ENCODE measurements at places on chromosomes 4 and X.

DNA sequence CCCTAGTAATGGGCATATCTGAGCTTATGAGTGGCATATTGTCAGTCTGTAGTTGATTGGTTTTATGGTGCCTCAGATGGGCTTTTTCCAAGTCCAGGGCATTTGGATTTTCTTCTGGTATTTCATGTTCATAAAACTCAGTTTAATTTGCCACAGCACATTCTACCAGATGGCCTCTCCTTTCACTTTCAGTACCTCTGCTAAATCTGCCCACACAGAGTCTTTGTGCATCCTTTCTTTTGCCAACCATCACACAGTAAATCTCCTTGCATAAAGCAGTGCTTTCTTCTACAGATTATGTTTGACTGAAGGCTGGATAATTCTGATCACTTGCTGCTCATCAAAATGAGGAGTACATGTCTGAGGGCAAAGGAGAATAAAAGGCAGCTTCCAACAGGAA is 98.2 kb downstream of the HS6ST2 start:
- no peak for DNase-seq

DNA sequence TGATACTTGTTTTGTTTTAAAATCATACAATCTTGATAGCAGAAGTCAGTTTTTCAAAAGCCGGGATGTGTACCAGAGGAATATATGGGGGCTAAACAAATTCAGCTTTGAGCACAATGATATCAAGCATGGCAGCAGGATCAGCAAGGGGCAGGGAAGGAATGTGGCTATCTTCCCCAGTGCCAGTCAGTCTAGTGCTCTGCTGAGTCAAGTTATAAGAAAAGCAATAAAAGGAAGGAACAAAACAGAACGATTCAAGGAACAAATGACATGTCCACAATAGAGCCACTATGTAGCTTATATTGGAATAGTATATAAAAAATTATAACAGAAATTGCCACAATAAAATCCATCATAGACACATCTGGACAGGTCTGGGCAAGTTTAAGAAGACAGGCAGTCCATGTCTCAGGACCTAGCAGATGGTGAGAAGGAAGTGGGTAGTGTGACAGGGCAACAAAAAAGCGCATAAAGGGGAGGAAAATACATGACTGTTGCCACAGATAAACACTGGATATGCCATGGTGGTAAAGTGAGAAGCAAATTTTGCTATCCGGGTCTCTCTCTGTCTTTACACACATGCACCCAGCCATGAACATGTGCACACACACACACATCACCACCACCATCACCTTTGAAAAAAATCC is 518.2 kb upstream of the HTR2C start:
- no peak for DNase-seq

DNA sequence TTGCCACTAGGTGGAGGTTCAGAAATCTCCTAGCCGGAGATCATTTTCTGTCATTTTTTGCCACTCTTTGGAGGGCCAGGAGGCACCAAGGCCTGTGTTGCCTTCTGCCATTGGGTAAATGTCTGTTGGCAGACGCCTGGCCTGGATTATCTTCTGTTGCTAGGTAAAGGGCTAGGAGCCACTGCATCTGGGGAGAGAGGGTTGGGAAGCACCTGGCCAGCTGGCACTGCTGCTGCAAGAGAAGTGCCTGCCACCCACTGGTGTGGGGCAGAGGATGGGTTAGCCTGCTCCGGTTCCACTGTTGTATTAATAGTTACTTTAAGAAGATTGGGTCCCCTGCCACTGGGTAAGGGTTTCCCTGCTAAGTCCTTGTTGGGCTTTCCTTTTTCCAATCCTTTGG is 58.1 kb downstream of the AWAT2 start:
- no peak for DNase-seq

- peak; percentile 99 for DNase-seq
These were observed 435.8 kb downstream of the SPRY1 start for GRCh38 chr4:123832173-123833026.

GRCh38 chrX:109830157-109830703 is 97.2 kb upstream of the ACSL4 start:
- no peak for DNase-seq

DNA sequence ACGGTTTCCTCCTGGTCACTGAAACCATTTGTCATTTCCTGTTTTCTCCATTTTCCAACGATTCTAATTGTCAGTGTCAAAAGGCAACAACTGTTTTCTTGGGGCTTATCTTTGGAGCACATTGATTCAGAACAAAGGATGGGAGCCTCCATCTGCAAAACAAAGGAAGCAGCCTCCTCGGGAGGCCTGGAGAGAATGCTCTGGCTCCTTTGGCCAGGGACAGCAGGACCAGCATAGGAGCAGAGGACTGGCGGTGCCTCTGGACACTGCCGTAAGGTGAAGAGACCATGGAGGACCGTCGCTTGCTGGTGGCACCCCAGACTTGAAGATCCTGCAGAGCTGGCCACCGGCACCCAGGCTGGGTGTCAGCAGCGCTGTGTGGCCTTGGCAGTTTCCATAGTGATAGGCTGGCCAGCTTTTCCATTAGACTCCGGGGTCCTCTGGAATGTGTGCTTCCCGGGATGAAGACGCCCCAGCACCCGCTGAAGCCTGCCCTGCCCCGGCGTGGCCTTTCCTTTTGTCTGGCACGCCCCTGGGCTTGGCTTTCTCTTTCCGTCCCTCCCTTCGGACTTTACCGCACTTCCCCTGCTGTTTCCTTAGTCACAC is 61.1 kb upstream of the MTM1 start:
- DNase-seq = no peak

GRCh38 chr4:32396507-32397070 is 1676.4 kb downstream of the PCDH7 start:
- no peak for DNase-seq

DNA sequence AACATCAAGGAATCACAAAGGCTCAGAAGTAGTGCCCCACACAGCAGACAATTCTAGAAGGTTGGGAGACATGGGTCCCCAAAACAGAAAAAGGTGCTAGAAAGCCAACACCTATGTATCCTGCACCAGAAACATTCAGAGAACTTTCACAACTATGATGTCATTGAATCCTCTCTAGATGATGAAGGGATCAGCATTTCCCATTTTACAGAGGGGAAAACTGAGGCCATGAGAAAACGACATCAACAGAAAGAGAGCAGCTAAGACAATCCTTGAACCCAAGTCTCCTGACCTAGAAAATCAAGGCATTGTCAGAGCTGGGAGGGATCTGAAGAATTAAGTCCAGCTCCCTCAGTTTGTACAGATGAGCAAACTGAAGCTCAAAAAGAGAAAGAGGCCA is 3.3 kb downstream of the KCND1 start:
- no peak for DNase-seq

DNA sequence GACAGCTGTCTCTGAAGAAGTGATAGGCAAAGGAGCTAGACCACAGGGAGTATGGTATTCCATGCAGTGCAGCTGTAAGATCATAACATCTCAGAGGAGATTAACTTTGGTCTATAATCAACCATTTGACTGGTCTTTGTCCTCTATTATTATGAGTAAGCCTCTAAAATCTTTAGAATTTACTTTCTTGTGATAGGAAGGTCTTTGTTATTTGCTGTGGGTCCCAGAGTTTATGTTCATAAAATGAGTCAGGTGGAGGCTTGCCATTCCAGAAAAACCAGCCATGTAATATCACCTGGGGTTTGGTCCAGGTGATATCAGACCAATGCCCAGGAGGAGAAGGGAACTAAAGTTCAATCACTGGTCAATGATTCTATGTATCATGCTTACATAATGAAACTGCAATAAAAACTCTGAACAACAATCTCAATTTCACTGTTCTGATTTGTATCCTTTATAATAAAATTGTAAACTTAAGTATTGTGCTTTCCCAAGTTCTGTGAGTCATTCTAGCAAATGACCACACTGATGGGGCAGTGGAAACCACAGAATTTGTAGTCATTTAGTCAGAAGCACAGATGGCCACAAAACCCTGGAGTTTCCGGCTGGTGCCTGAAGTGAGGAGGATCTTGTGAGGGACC is 239.6 kb upstream of the TRAM1L1 start:
- DNase-seq = peak; percentile 31

DNA sequence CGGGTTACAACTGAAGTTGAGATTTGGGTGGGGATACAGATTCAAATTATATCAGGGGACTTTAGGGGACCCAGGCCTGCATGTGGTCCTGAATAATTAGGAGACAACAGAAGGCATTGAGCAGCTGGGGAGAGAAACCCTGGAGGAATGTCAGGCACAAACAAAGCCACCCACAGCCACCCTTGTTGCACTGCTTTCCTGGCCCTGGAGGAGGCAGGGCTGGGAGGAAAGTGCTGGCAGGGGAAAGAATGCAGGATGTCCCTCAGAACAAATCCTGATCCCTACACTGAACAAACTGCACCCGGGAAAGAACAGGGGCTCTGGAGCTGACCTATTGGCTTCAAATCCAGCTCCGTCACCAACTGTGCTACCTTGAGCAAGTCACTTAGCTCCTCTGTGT is 214.1 kb upstream of the ATP6AP2 start:
- no peak for DNase-seq

DNA sequence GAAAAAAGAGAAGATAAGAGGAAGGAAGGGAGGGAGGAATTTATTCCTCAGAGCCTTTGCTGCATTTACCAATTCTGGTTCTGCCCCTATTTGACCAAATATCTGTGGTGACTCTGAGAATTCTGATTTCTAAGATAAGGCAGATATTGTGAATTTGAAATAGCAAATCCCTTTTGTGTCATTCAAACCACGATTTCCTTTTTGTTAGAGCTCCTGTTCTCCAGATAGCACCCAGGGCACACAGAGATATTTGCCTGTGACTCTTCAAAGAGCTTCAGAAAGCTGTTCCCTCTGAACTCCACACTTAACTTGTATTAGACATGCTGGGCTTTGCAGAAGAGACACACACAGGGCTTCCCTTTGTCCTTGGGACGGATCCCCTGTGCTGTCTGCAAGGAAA is 272.2 kb downstream of the DHRSX start:
- DNase-seq = no peak

GRCh38 chrX:79369871-79370270 is 2.7 kb upstream of the ITM2A start:
- DNase-seq = no peak

- DNase-seq = no peak
These were observed 6.8 kb upstream of the FABP2 start for GRCh38 chr4:119328695-119329094.

DNA sequence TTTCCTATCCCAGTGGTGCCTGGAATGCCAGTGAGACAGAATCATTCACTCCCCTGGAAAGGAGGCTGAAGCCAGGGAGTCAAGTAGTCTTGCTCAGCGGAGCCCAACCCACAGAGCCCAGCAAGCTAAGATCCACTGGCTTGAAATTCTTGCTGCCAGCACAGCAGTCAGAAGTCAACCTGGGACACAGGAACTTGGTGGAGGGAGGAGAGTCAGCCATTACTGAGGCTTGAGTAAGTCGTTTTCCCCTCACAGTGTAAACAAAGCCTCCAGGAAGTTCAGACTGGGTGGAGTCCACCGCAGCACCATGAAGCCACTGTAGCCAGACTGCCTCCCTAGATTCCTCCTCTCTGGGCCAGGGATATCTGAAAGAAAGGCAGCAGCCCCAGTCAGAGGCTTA is 283.2 kb upstream of the CPEB2 start:
- no peak for DNase-seq

DNA sequence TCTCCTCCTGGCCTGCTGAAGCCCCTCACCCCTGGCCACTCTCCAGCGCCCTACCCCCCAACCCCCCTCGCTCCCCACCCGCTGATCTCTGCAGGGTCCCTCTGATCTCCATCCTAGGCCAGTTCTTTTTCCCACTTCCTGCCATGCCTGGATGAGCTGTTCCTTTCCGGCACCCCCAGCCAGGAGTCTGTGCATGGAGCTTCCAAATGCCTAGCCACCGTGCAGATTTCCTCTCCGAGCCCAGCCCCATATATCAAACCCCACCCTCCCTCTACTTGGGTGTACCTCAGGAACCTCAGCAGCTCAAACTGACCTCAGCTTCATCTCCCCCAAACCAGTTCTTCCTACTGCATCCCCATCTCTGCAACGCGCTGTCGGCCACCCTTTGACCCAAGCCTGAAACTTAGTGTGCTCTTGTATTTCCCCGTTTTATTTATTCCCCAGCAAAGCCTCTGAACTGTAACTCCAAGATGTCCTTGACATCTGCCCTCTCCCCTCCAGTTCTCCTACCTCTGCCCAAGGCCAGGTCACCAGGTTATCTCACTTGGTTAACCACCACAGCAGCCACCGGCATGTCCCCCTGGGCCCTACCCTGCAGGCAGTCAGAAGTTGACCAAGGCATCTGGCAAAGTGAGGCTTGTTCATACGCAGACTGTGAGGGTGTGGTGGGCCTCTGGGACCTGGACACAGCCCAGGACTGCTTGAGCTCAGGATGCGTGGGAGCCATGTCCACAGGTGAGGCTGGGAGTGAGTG is 194.9 kb upstream of the PSAPL1 start:
- DNase-seq = no peak

DNA sequence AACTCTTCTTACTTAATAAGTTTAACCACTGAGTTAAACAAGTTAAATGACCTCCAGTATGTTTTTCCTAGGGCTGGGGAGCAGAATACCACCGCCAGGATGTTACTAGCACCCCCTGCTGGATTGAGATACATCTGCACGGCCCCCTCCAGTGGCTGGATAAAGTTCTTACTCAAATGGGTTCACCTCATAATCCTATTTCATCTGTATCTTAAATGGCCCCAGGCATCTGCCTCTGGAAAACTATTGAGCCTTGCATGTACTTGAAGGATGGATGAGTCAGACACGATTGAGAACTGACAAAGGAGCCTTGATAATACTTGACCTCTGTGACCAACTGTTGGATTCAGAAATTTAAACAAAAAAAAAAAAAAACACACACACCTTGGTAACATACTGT is 61.5 kb upstream of the MMAA start:
- peak; percentile 37 for DNase-seq

GRCh38 chr4:73853718-73854473 is 800 bp downstream of the PF4V1 start:
- DNase-seq = no peak

- no peak for DNase-seq
These were observed 1973.6 kb upstream of the AGA start for GRCh38 chr4:179415847-179416223.

DNA sequence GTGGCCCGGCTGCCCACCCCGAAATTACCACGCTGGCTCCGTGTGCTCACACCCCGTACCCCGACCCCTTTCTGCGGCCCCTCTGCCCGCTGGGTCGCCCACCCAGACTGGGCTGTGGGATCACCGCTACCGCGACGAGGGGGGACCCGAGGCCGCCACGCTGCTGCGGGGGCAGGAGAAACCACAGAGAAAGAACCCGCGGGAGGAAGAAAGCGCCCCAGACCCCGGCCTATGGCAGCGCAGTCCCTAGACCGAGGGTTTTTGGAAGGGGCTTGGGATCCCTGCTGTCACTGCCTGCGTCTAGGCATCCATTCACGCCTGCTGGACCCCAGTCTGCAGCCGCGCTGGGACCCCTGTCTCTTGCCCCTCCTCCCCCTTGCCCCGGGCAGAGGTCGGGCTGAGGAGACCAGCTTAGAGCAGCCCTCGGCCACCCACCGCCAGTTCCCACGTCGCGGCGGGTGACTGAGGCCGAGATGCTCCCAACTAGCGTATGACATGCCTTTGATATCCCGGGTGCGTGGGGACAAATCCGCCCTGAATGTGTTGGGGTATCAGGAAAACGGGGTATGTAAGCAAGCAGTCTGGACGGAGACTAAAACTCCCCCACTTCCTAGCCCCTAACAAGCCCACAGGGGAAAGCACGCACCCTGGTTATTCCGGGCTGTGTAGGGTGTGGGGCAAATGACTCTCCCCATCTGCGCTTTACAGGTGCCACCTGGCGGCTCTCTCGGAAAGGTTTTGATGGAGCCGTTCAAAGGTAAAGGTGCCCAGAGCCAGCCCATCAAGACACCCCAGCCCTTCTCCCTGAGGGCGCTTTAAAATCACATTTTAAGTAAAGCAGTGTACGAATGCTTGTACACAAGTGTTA is 862 bp upstream of the INPP4B start:
- no peak for DNase-seq

GRCh38 chr4:61446941-61447340 is 246.8 kb downstream of the ADGRL3 start:
- DNase-seq = no peak
